ENCODE measurements at places on chromosomes 7 and 10.

- no peak for DNase-seq
Measured at GRCh38 chr10:34808801-34809745, 6.0 kb downstream of the PARD3 start.

- no peak for DNase-seq
Measured at GRCh38 chr7:30900803-30901362, 10.8 kb upstream of the AQP1 start.

GRCh38 chr7:21407796-21408480, 19.9 kb upstream of the SP4 start:
- DNase-seq = no peak

DNA sequence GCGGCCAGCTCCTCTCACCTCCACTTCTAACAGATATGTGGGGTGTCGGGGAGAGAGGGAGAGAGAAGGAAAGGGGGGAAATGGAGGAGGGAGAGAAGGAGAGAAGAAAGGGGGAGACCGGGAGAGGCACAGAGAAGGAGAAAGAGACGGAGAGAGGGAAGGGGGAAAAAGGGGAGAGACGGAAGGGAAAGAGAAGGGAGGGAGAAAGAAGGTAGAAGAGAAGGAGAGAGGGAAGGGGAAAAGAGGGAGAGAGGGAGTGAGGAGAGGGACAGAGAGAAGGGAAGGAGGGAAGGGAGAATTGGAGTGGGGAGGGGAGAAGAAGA, 3.0 kb downstream of the VSTM2A start:
- DNase-seq = no peak

GRCh38 chr7:31478721-31479120, 35.2 kb upstream of the ITPRID1 start:
- DNase-seq = no peak

DNA sequence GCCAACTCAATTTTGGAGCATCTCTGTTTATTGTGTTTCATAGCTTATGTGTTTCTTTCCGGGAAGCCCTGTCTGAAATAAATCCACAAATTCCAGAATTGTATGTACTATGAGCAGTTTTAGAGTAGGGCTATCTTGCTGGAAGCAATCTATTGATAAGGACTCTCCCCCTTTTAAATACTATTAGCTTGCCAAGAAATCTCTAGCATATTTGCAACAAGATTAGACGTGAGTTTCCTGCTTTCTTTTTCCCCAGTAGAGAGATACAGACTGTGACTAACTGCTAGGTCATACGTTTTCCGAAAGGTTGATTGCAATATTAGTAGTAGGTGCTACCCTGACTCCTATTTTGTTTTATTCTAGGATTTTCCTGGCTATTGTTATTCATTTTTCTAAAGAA, 277.0 kb downstream of the MALRD1 start:
- no peak for DNase-seq

DNA sequence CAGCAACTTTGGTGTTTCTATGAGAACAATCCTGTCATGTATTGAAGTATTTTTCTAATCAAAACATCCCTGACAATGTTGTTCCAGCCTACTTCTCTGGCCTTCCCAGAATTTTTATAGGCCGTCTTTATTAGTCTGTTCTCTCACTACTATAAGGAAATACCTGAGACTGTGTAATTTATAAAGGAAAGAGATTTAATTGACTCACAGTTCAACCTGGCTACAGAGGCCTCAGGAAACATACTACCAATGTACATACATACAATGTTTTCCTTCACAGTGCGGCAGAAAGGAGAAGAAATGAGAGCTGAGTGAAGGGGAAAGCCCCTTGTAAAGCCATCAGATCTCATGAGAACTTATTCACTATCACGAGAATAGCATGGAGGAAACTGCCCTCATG, 484.7 kb upstream of the PODXL start:
- no peak for DNase-seq

DNA sequence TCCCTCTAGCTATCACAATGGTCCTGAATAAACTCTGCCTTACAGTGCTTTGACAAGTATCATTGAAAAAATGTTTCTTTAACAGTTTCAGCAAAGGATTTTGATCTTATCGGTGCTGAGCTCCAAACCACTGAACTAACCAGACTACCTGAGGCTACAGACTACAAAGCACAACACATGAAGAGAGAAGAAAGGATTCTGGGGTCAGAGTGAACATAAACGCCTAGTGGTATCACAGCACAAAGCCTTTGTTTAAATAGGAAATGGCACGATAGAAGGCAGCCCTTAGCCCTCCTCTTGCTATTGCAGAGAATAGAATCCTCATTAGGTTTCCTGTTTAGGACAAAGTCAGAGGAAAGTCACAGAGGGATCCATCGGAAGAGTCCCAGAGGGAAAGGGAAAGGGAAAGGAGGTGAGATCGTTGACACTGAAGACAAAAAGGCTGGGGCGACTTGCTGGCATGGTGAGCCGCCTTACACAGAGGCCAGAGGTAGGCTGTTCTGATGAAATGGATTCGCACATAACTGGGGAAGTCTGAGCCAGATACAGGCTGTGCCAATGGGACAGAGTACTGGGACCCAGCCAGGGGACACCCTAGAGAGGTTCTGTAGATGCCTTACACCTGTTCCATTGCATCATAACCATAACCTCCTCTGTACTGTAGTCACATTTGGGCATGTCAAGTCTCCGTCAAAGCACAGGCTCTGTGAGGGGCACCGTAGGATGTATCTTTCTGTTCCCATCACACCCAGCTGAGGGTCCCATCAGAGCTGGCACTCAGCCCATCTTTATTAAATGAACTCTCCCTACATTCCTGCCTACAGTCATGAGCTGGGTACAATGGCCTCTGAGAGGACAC, 71.5 kb downstream of the XPNPEP1 start:
- DNase-seq = no peak

DNA sequence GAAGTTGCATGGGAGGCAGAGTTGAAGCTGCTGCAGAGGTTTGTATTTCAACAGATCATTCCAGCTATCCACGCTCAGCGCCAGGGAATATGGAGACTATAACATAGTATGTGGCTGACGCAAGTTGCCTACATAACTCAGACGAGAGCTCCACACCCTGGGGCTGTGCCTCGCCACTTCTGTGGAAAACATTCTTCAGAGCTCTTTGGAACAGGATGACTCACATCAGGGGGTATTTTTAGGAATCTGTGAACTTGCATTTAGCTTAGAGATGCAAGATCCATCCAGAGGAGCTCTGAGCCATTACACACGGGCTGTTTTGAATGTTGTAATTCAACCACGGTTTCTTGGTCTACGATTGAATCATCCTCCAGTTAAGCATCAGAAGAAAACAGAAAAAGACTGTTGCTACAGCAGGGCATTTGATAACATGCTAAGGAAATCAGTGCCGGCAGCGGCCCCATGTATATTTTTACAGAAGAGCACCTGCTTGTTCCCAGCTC, 481.5 kb upstream of the AKR1E2 start:
- peak; percentile 100 for DNase-seq

- no peak for DNase-seq
Measured at GRCh38 chr10:126175641-126176262, 212.5 kb downstream of the ADAM12 start.
